ENCODE measurements at places on chromosomes 1 and 21. TPM values are rescaled to one million over a fixed set of nuclear protein-coding genes. Genes with fewer than 3 reads are reported as not detected.
A peak's percentile ranks its signal among the peaks of the same experiment; 100 is the strongest.

- H3K36me3 ChIP-seq: no peaks in the 10 kb centered on the region
- peaks cover 26% of the 10 kb centered on the region for H3K4me1 ChIP-seq
- no peak overlapping the region for H3K27ac ChIP-seq
- peak; percentile 60 for DNase-seq
Measured at GRCh38 chr1:224203243-224204016, 20.4 kb downstream of the DEGS1 start.

GRCh38 chr1:35398739-35399138 is 130.2 kb downstream of the ZMYM4 start:
- no peak overlapping the region for H3K27ac ChIP-seq
- no peak for DNase-seq
- H3K4me1 ChIP-seq: no peaks in the 10 kb centered on the region
- peaks cover 80% of the 10 kb centered on the region for H3K36me3 ChIP-seq

FMOD gene
- total RNA-seq: 3.6 TPM

TCHH gene
- not detected for total RNA-seq

- no peak for DNase-seq
- peaks cover 69% of the 10 kb centered on the region for H3K4me1 ChIP-seq
- H3K4me3 ChIP-seq: peak overlapping the region; percentile 59
- no peaks in the 10 kb centered on the region for H3K27me3 ChIP-seq
Measured at GRCh38 chr1:99763956-99764355, 2.5 kb downstream of the FRRS1 start.

GRCh38 chr21:36499578-36500471 is 19.9 kb upstream of the CLDN14 start:
- no peaks in the 10 kb centered on the region for H3K36me3 ChIP-seq
- H3K27me3 ChIP-seq: no peaks in the 10 kb centered on the region
- no peak overlapping the region for H3K4me3 ChIP-seq
- no peak for DNase-seq
- H3K27ac ChIP-seq: no peak overlapping the region

- no peak for DNase-seq
- H3K36me3 ChIP-seq: no peaks in the 10 kb centered on the region
- H3K27me3 ChIP-seq: no peaks in the 10 kb centered on the region
- no peak overlapping the region for H3K4me3 ChIP-seq
Measured at GRCh38 chr21:31913182-31913608, 40.4 kb downstream of the HUNK start.

MARK1 gene
- 1.3 TPM for total RNA-seq

- H3K36me3 ChIP-seq: no peaks in the 10 kb centered on the region
- DNase-seq: no peak
- H3K4me1 ChIP-seq: no peaks in the 10 kb centered on the region
- no peak overlapping the region for H3K27ac ChIP-seq
Measured at GRCh38 chr1:175499595-175500382, 243.6 kb downstream of the TNR start.

DNA sequence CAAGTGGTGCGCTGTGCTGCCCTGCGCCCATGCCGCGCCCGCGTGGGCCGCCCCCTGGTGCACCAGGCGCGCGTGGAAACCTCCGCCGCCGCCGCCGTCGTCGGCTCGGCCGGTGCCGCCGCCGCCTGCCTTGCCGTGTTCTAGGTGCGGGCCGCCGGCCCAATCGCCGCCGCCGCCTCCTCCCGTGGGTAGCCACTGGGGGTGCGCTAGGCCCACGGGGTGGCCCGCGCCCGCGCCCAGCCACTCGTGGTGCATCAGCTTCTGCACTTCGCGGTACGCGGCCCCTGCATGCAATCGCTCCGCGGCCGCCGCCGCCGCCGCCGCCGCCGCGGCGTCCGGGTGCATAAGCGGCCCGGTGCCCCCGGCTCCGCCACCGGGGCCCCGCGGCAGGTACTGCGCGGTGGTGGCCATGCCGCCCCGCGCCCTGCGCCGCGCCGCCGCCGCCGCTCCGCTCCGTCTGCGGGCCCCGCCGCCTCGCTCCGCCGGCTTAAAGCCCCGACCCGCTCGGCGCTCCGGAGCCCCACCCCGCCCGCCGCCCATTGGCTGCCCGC is at the start of gene POU3F1:
TSS of gene POU3F1 (minus strand) at position 461 of the 551 bp plus-strand sequence. CDS start at position 411, 50 bp downstream.
- no peaks in the 10 kb centered on the region for H3K27me3 ChIP-seq
- peaks cover 16% of the 10 kb centered on the region for H3K4me1 ChIP-seq

DNA sequence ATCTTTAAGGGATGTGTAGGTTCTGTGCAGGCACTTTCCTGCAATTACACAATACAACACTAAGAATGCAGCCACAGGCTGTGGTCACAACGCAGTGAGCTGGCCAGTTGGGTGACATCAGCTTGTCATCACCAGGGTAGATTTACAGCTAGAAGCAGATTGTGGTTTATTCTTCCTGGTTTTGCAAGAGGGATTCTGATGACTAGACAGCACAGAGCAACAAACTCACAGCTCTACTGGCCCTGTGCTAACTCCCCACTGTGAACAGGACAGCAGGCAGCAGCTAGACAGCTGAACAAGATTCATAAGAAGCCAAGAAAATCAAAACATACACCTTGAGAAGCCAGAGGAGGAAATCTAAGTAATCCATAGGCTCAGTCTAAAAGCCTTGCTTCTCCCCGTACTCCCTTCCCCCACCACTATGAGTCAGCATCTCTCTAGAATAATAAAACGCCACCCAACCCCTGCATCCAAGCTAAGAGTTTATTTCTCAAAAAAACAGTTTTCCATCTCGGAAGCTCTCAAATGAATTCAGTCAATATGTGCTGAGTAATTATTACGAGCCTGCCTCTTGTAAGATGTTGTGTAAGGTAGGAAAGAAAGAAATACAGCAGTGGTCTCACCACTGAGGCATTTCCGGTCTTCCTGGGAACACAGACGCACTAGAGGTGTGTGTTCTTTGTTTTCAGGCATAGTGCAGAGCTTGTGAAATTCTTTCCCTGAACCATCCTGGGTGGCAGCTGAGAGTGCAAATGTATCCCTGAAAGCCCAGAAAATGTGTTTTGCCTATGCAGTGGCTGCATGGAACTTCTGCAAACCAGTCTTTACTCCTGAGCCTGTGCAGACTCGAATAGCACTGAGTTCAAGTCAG is 162.8 kb downstream of the NTPCR start:
- no peak overlapping the region for H3K4me3 ChIP-seq
- no peaks in the 10 kb centered on the region for H3K4me1 ChIP-seq
- H3K27me3 ChIP-seq: no peaks in the 10 kb centered on the region

GRCh38 chr1:30540611-30541192 is 182.7 kb downstream of the MATN1 start:
- H3K4me3 ChIP-seq: no peak overlapping the region
- no peak for DNase-seq
- no peak overlapping the region for H3K27ac ChIP-seq
- no peaks in the 10 kb centered on the region for H3K36me3 ChIP-seq
- H3K4me1 ChIP-seq: no peaks in the 10 kb centered on the region
- no peaks in the 10 kb centered on the region for H3K27me3 ChIP-seq

FABP3 gene
- not detected for total RNA-seq

DNA sequence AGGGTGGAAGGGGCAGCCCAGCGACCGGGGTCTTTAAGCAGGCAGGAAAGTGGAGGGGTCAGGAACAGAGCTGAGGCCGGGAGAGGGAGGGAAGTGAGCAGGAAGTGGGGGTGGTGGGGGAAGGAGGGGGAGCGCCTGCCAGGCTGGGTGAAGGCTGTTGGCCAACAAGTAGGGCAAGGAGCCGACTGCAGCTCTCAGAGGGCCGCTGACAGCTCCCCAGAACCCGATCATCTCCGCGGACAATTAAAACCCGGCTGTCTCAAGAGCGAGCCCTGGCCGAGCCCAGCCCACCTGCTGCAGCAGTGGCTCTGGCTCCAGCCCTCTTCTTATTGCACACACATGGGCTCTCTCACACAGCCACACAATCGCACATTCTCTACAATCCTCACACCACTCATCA is 51.6 kb downstream of the GRIK3 start:
- H3K36me3 ChIP-seq: no peaks in the 10 kb centered on the region
- 0 out of 2 replicates have a peak, but pooled peaks cover 3% of the 10 kb centered on the region for H3K27me3 ChIP-seq
- no peak overlapping the region for H3K27ac ChIP-seq

GRCh38 chr1:36553591-36554322 is 71.0 kb upstream of the CSF3R start:
- H3K4me1 ChIP-seq: no peaks in the 10 kb centered on the region
- H3K27ac ChIP-seq: no peak overlapping the region
- peak; percentile 92 for DNase-seq
- no peaks in the 10 kb centered on the region for H3K27me3 ChIP-seq
- H3K4me3 ChIP-seq: no peak overlapping the region

FCGR3B gene
- not detected for total RNA-seq

DNA sequence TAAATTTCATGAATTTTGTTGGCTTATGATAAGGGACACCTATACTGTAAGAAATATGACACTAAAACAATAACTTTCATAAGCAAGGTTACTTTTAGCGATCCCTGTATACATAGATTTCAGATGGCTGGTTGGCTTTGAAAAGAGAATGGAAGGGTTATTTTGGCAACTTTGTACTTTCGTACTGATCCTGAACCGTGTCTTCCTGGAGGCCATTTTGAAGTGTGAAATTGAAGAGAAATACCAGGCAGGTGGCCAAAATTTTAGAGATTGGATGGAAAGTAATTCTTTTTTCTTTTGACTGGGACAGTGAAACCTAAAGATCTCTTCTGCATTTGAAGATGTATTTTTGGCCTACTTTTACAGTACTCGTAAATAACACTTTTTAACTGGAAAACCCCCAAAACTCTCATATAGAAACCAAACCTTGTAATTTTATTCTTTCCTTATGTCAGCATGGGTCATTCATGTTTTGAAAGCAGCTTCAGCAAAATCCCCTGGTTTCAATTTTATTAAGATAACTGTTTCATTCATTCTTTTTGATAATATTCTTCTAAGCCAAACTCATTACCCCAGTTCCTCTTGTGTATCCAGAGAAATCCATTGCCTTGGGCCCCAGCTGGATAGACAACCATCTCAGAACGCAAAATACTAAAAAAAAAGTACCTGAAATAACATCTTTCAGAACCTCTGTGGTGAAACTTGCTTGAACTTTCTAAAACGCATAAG is 38.4 kb upstream of the ZNF281 start:
- no peak for DNase-seq
- no peaks in the 10 kb centered on the region for H3K36me3 ChIP-seq
- H3K4me3 ChIP-seq: no peak overlapping the region
- H3K27ac ChIP-seq: no peak overlapping the region
- peaks cover 3% of the 10 kb centered on the region for H3K4me1 ChIP-seq
- H3K27me3 ChIP-seq: no peaks in the 10 kb centered on the region

CCDC18 gene
- total RNA-seq: 19.8 TPM

- H3K27ac ChIP-seq: no peak overlapping the region
- peaks cover 9% of the 10 kb centered on the region for H3K4me1 ChIP-seq
- no peak overlapping the region for H3K4me3 ChIP-seq
- no peak for DNase-seq
Measured at GRCh38 chr1:203120325-203121153, 7.0 kb upstream of the ADORA1 start.

DNA sequence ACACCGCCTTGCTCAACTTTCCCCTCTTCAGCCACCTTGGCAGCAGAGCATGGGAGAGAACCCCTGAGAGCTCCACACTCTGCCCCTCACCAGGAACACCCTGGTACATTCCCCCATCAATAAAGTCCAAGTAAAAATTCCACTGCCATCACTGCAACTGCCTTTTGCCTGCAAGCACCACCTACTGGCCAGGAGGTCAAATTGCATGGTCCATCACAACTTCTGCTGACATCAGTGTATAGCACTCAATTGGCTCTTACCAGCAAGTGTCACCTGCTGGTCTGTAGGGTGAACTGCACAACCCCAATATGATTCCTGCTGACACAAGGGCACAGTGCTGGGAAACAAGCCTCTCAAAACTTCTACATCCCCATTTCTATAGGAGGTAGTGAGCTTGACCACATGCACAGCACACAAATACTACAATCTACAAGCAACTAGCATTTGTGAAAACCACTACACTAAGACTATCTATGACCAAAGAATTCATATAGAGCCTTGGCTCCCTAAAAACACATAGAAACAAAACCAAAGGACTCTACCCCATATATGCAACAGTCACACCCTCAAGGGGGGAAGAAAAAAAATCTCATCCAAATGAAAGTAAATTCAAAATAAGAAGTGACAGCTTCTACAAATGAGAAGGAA is 69.2 kb downstream of the FASLG start:
- H3K4me1 ChIP-seq: peaks cover 7% of the 10 kb centered on the region
- no peak overlapping the region for H3K4me3 ChIP-seq
- H3K27me3 ChIP-seq: no peaks in the 10 kb centered on the region
- no peaks in the 10 kb centered on the region for H3K36me3 ChIP-seq

DNA sequence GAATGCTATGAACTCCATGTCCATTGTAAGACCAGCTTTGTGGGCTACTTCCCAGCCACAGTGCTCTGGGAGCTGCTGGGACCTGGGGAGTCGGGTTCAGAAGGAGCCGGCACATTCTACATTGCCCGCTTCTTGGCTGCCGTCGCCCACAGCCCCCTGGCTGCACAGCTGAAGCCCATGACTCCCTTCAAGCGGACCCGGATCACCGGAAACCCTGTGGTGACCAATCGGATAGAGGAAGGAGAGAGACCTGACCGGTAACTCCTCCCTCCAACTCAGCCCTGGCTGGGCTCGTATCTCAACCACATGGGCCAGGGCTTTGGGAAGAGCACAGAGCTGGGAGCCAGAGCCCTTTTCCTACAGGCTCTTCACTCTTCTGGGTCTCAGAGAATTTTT is 15.4 kb downstream of the MOV10 start:
- peaks cover 6% of the 10 kb centered on the region for H3K4me1 ChIP-seq
- no peak for DNase-seq
- H3K36me3 ChIP-seq: no peaks in the 10 kb centered on the region
- H3K4me3 ChIP-seq: no peak overlapping the region
- H3K27me3 ChIP-seq: no peaks in the 10 kb centered on the region

NHLH1 gene
- total RNA-seq: 0.48 TPM

DNA sequence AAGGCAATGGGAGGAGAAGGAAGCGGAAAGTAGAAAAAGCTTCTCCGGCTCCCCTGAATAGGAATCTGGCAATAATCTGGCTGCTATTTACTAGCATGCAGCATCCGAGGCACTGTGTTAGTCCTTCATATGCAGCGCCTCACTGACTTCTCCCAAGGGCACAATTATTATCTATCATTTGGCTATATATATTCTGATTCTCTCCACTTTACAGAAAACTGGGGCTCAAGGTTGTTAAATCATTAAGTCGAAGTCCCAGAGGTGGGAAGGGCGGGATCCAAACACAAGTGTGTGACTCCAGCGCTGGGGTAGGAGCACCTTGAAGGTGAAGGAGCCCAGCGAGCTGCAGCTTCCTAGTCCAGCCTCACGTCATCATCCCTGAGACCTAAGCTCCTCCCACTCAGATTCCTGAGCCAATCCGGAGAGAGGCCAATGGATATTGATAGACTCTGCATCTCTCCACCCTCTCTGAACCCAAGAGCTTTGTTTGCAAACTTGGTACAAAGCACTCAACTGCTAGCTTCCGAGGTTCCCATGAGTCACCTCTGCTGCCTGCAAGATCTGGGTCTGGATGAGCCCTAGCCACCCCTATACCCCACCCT is 16.6 kb upstream of the EYA3 start:
- no peaks in the 10 kb centered on the region for H3K36me3 ChIP-seq
- no peak overlapping the region for H3K4me3 ChIP-seq
- H3K27ac ChIP-seq: no peak overlapping the region
- H3K4me1 ChIP-seq: no peaks in the 10 kb centered on the region

- no peak for DNase-seq
- no peaks in the 10 kb centered on the region for H3K36me3 ChIP-seq
- H3K27me3 ChIP-seq: no peaks in the 10 kb centered on the region
- no peak overlapping the region for H3K4me3 ChIP-seq
- H3K27ac ChIP-seq: no peak overlapping the region
- peaks cover 26% of the 10 kb centered on the region for H3K4me1 ChIP-seq
Measured at GRCh38 chr1:246687002-246687401, 37.2 kb upstream of the SCCPDH start.

PRKAA2 gene
- not detected for total RNA-seq

RHD gene
- not detected for total RNA-seq

Data from Karpas-422 (cell line).